ENCODE measurements at places on chromosomes 12 and 14.

DNA sequence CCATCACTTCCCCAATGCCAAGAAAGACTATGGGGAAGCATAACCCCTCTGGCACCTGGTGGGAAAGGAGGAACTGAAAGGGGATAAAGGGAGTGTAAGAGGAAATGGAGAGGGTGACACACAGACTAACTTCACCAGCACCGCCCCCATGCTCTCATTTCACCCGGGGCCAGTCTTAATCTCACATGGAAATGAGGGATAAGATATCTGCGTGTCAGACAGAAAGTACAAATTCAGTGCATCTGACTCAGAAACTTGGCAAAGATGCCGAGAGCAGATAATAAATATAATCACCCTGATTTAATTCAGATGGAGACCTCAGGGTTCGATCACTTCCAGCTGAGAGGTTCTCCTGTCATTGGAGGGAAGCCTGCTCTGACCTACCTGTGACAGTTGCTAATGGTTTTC lies 191.6 kb downstream of the DUSP6 start:
- DNase-seq, result peak; percentile 63

DNA sequence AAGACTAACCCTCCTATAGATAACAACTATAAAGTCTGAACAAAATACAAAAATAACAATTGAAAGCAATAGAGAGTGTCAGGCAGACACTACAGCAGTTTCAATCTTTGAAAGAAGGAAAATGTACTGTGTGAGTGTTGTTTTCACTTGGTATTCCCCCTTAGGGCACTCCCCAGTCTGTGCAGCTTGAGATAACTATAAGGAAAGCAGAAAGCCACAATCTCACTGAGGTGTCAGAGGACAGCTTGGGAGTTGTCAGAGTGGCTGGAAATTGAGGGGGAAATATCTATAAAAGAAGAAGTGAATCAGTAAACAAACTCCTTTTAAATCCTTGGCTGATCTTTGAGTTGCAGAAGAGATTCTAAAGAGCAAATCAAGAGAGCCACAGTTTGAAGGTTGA lies 364.8 kb downstream of the NELL2 start:
- DNase-seq, result no peak

DNA sequence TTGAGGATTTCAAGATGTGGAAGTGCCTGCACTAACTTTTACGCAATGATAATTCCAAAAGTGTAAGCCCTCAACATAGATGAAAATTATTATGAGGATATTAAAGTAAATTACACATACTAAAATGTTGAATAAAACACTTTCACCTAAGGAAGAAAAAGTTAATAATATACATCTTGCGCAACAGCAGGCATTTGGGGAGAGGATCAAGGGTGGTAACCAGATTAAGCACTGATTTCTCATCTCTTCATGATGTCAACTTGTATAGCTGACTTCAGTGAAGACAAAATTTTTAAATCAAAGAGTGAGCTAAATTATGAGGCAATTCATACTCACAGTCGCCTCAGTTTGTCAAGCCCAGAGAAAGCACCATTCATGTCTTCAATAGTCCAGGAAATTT lies 33.8 kb downstream of the LRIG3 start:
- DNase-seq, result no peak

GRCh38 chr12:12423367-12423766 lies 66.5 kb downstream of the BORCS5 start:
- DNase-seq, result no peak

- no peak for DNase-seq
Measured at GRCh38 chr14:54116198-54116885, 159.7 kb upstream of the BMP4 start.

- no peak for DNase-seq
Measured at GRCh38 chr12:57219993-57220754, 3.6 kb downstream of the NXPH4 start.

- peak; percentile 25 for DNase-seq
Measured at GRCh38 chr12:105921872-105922669, 216.7 kb downstream of the NUAK1 start.

- no peak for DNase-seq
Measured at GRCh38 chr12:125531574-125531973, 466.3 kb downstream of the AACS start.

DNA sequence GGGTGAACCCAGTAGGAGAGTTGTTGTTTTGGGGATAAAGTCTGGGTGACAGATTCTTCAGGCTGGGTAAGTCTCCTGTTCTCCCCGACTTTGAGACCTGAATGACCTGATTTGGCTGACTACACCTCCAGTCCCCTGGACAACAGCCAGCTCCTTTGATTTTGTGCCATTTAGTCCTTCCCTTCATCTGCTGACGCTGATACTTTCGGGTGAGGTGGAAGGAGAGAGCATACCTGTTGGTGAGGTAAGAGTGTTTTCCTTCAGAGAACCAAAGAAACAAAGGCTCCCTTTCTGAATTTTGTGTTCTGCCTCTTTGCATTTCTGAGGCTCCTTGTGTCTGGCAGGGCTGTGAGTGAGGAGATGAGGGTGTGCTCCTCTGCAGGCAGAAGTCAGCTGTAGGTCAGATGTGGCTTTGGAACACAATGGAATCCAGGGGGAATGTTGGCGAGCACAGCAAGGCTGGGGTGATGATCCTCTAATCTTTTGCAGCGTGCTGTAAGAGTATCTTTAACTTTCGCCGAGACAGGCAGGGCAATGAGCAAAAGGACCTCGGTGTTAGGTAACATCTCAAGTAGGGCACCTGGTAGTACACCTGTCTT lies 12.1 kb downstream of the ETV6 start:
- no peak for DNase-seq

- DNase-seq, result no peak
Measured at GRCh38 chr12:46369474-46370379, 2.8 kb downstream of the SLC38A2 start.

DNA sequence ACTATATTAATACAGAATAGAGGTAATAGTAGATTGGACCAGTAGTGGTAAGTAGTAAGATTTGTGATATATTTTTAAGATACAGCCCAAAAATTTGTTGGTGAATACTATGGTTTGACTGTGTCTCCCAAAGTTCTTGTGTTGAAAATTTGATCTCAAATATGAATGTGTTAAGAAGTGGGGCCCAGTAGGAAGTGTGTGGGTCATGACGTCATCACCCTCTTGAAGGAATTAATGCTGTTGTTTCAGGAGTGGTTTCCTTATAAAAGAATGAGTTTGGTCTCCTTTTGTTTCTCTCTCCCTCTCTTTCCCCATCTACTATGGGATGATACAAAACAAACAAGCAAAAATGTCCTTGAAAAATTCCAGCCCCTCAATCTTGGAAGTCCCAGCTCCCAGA lies 16.3 kb downstream of the LUM start:
- DNase-seq, result no peak

- DNase-seq, result no peak
Measured at GRCh38 chr14:77470224-77470870, 12.5 kb downstream of the AHSA1 start.

DNA sequence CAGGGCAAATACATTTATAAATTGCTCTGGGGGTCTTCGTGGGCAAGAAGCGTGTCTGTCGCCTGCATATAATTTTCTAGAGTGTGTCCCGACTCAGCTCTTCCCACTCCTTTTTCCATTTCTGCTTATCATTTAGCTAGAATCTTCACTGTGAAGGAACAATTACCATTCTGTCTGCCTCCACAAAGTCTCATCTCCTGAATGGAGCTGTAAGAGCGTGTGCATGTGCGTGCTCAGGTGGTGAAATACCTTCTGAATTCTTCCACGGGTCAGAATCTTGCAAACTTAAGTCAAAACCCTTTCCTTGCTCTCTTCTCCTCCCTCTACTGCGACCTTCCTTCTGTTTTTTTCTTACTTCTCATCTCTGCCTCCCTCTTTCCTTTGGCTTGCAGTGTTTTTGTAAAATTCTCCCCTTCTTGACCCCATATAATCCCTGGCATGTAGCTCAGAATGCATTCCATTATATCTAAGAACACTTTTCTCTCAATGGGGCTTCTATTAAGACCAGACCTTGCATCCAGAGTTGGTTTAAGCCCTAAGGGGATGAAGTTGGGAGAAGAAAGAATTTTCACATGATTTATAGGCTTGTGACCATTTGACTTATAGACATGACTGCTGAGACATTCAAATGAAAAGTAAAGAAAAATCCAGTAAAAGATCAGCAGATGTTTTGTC lies 25.0 kb upstream of the GSG1 start:
- DNase-seq, result no peak

- no peak for DNase-seq
Measured at GRCh38 chr12:113845900-113846674, 120.0 kb downstream of the RBM19 start.

DNA sequence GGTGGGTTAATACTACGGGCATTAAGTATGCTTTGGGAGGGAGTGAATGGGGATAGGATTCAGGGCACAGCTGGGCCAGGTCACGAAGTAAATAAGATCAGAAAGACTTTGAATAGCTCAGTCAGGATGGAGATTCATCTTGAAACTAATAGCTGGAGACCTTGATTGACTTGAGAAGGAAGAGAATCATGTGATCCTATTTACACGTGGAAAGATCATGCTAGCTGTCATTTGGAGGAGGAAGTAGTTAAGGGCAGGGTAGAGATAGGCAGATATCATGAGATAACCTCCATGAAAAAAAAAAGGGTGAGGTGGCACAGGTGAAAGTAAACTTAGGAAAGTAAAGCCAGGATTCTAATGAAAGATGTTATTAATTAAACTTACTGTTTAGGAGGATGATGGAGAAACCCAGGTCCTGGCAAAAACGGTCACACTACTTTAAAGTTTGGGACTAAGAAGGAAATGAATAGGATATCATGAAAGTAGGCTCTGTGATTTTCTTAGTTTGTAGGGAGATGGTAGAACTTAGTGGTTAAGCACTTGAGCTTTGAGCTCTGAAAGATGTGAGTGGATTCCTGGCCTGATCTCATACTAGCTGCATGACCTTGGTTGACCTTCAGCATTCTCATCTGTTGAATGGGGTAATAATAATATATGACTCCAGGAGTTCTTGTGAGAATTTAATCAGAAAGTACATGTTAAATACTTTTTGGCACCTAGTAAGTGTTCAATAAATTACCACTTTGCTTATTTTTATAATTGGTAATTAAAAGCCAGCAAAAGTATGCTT lies 439.0 kb downstream of the NRXN3 start:
- DNase-seq, result no peak

DNA sequence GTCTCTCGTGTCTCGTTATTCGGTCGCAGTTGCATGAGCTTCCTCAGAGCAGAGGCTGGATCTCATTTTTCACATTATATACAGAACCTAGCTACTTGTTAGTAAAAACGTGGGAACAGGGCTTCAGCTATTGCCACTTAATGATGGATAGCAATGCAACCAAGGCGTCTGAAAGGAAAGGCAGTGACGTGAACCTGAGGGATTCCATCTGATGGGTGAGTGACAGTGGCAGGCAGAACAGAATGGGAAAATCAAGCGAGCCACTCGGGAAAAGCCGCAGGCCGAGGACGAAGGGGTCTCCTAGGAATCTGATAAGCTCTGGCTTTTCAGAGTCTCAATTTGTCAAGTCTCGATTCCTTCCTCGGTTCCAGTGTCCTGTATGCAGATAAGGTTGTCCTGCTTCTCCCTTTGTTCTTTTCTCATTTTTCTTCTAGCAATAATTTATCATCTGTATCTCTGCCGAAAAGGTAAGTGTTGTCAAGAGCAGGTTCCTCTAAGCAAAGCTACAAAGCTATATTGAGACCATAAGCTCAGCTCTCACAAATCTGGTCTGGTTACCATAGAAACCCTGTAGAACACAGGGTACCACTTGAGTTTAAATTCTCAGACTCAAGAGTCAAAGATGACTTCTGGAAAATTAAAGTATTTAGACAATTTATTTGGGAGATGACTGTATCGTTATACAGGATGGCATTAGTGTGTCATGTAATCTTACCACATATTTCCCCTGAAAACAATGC lies 416.6 kb downstream of the GLT1D1 start:
- no peak for DNase-seq

GRCh38 chr12:46650688-46651087 lies 175.1 kb downstream of the SLC38A4 start:
- no peak for DNase-seq

GRCh38 chr12:122730215-122731014 lies at the start of gene HCAR1:
TSS of gene HCAR1 (minus strand) at chr12:122730844. CDS start at chr12:122730339, 505 bp downstream.
- DNase-seq, result no peak

DNA sequence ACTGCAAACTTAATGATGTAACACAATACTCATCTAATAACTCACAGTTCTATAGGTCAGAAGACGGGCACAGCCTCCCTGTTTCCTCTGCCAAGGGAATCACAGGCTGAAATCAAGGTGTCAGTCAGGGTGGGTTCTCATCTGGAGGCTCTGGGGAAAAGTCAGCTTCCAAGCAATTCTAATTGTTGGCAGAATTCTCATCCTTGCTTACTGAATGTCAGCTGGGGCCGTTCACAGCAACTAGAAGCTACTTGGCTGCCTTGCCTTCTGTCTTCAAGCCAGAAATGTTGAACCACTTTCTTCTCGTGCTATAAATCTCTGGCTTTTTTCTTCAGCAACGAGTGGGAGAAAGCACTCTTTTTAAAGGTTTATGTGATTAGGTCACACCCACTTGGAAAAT lies 80.1 kb upstream of the PDZRN4 start:
- DNase-seq, result no peak

- no peak for DNase-seq
Measured at GRCh38 chr12:131088701-131089530, 135.2 kb downstream of the ADGRD1 start.

- no peak for DNase-seq
Measured at GRCh38 chr12:14362352-14362751, 3.1 kb upstream of the ATF7IP start.

- DNase-seq, result no peak
Measured at GRCh38 chr14:104591506-104592291, 12.1 kb downstream of the C14orf180 start.

- no peak for DNase-seq
Measured at GRCh38 chr12:91419809-91420208, 237.2 kb upstream of the DCN start.

DNA sequence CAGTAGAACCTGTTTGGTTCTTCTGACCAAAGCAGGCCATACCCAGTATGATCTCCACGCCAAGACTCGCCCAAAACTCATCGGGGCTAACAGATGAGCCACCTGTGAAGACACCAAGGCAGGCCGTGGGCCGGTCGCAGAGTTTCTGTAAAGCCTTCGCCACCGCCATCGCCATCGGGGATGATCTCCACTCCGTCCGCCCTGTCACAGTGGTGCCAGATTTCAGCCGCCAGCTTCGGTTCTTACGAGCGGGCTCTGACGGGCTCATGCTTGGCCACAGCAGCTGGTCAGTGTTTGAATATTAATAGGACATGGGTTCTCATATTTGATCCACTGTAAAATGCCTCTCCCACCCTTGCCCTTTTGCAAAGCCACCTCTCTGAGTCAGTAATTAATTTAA lies 113.2 kb upstream of the TMEM132D start:
- DNase-seq, result no peak
